ENCODE measurements at places on chromosomes 2 and 18. TPM values are rescaled to one million over a fixed set of nuclear protein-coding genes. Genes with fewer than 3 reads are reported as not detected.
A peak's percentile ranks its signal among the peaks of the same experiment; 100 is the strongest.

The SERPINB13 gene
- total RNA-seq: not detected

- H3K27me3 ChIP-seq: no peaks in the 10 kb centered on the region
- H3K27ac ChIP-seq: peak overlapping the region; percentile 69
- DNase-seq: no peak
- H3K4me1 ChIP-seq: peaks cover 16% of the 10 kb centered on the region
Observed at GRCh38 chr18:57738078-57738477, 65.0 kb downstream of the ATP8B1 start.

DNA sequence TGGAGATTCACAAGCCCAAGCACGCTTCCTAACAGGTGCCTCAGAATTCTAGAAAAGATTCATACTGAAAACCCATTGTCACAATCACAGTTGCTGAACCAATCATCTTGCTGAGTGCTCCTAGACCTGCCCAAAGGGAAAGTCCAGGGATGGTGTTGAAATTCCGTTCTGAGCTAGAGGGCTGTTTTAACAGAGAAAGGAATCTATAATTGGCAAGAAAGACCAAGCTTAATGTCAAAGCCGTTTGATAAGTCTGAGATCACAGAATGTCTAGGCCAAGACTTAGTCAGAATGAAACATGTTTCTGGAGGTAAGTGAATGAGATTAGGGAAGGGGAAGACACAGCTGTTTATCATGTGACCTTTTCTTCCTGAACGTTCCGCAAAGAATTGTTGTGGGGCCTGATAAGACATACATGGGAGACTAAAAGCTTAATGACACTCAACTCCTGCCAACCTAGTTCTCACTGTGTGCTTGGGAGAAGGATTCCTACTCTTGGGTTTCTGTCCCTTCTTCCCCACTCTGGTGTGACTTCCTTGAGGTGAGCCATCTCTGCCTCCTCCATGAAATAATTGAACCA lies 27.5 kb downstream of the PMAIP1 start:
- H3K4me3 ChIP-seq: no peak overlapping the region
- DNase-seq: no peak
- no peak overlapping the region for H3K27ac ChIP-seq

GRCh38 chr2:112004253-112004645 lies 50.8 kb upstream of the TMEM87B start:
- H3K27me3 ChIP-seq: no peaks in the 10 kb centered on the region
- H3K36me3 ChIP-seq: peaks cover 26% of the 10 kb centered on the region
- H3K4me3 ChIP-seq: no peak overlapping the region
- no peak overlapping the region for H3K27ac ChIP-seq
- no peak for DNase-seq

The LIPT1 gene
- 13.8 TPM for total RNA-seq

The ZNF804A gene
- 0.14 TPM for total RNA-seq

The KYNU gene
- total RNA-seq: 1.8 TPM

The PIGN gene
- total RNA-seq: 31.8 TPM

GRCh38 chr2:227460070-227460485 lies 11.9 kb upstream of the AGFG1 start:
- H3K36me3 ChIP-seq: no peaks in the 10 kb centered on the region
- peaks cover 10% of the 10 kb centered on the region for H3K4me1 ChIP-seq
- H3K4me3 ChIP-seq: no peak overlapping the region
- DNase-seq: no peak
- no peaks in the 10 kb centered on the region for H3K27me3 ChIP-seq
- H3K27ac ChIP-seq: no peak overlapping the region

DNA sequence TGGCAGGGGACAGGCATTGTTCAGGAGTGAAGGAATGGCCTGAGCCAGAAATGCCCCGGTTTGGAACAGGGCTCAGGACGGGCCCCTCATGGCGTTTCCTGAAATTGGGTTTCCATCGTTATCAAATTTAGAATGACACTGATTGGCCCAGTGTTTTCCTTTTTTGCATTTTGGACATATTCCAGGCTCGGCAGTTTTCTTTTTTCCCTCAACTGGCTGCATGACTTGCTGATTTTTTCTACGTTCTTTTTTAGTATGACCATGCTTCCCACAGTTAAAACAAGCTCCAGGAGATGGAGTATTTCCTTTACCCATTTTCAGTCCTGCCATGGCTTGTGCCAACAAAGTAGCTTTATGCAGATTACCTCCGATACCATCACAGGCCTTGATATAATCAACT lies 20.4 kb upstream of the LYG2 start:
- no peak for DNase-seq
- H3K27ac ChIP-seq: no peak overlapping the region
- H3K4me3 ChIP-seq: no peak overlapping the region
- no peaks in the 10 kb centered on the region for H3K4me1 ChIP-seq
- H3K36me3 ChIP-seq: no peaks in the 10 kb centered on the region

DNA sequence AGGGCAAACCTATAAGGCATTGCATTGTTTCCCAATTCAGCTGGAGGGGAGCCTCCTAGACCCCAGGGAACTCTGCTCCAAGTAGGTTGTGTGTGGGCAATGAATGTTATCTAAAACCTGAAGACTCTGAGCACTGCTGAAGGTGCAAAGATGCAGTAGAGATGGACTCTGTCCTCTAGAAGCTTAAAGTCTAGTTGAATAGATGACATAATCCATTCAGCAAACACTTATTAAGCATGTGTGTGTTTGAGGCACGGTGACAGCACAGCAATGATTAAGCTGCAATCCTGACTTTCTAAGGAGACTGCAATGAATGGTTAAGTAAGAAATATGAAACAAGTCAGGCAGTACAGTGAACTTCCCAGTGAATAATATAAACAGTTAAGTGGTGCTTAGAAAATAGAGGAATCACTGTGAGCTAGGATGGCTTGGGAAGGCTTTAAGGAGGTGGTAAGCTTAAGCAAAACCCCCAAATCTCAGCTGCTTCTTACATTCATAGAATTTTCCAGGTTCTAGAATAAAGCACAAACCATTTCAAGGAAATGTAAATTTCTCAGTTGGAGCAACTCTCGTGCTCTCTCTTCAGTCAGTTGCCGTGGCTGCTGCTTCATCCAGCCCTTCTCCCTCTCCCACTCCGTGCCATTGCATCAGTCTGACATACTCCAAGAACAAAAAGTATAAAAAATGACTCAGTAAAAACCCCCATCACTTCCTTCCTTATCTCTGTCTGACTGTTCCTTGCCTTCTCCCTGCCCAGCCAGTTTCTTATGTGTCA lies 19.1 kb downstream of the MXD1 start:
- peaks cover 23% of the 10 kb centered on the region for H3K36me3 ChIP-seq
- H3K27me3 ChIP-seq: no peaks in the 10 kb centered on the region
- peak overlapping the region; percentile 26 for H3K4me3 ChIP-seq
- DNase-seq: peak; percentile 20

- no peak overlapping the region for H3K4me3 ChIP-seq
- no peak for DNase-seq
- H3K4me1 ChIP-seq: no peaks in the 10 kb centered on the region
- H3K27ac ChIP-seq: no peak overlapping the region
- H3K36me3 ChIP-seq: no peaks in the 10 kb centered on the region
- H3K27me3 ChIP-seq: no peaks in the 10 kb centered on the region
Observed at GRCh38 chr18:8928044-8928443, 174.5 kb upstream of the NDUFV2 start.

GRCh38 chr2:106130251-106130998 lies 63.7 kb downstream of the UXS1 start:
- no peak for DNase-seq
- no peaks in the 10 kb centered on the region for H3K4me1 ChIP-seq
- no peak overlapping the region for H3K4me3 ChIP-seq
- no peaks in the 10 kb centered on the region for H3K27me3 ChIP-seq
- H3K36me3 ChIP-seq: no peaks in the 10 kb centered on the region

The TRABD2A gene
- total RNA-seq: 0.54 TPM

GRCh38 chr2:188028739-188029138 lies 262.9 kb upstream of the GULP1 start:
- H3K27ac ChIP-seq: no peak overlapping the region
- H3K4me1 ChIP-seq: no peaks in the 10 kb centered on the region
- no peaks in the 10 kb centered on the region for H3K27me3 ChIP-seq
- H3K4me3 ChIP-seq: no peak overlapping the region
- H3K36me3 ChIP-seq: no peaks in the 10 kb centered on the region

- DNase-seq: no peak
- no peak overlapping the region for H3K27ac ChIP-seq
- H3K4me1 ChIP-seq: no peaks in the 10 kb centered on the region
- H3K4me3 ChIP-seq: no peak overlapping the region
- H3K27me3 ChIP-seq: no peaks in the 10 kb centered on the region
Observed at GRCh38 chr2:65277791-65278483, 50.3 kb downstream of the ACTR2 start.

The ERMN gene
- 1.3 TPM for total RNA-seq

- no peaks in the 10 kb centered on the region for H3K36me3 ChIP-seq
- no peak overlapping the region for H3K4me3 ChIP-seq
- H3K4me1 ChIP-seq: no peaks in the 10 kb centered on the region
- H3K27ac ChIP-seq: no peak overlapping the region
- no peaks in the 10 kb centered on the region for H3K27me3 ChIP-seq
- no peak for DNase-seq
Observed at GRCh38 chr2:15973481-15974401, 33.4 kb downstream of the MYCN start.

The LCT gene
- total RNA-seq: not detected

GRCh38 chr2:239026711-239027361 lies 179.0 kb downstream of the TWIST2 start:
- no peaks in the 10 kb centered on the region for H3K27me3 ChIP-seq
- no peaks in the 10 kb centered on the region for H3K36me3 ChIP-seq
- no peak overlapping the region for H3K27ac ChIP-seq
- H3K4me1 ChIP-seq: peaks cover 21% of the 10 kb centered on the region
- no peak overlapping the region for H3K4me3 ChIP-seq
- DNase-seq: no peak

- H3K4me1 ChIP-seq: no peaks in the 10 kb centered on the region
- no peak for DNase-seq
- H3K27me3 ChIP-seq: no peaks in the 10 kb centered on the region
- H3K27ac ChIP-seq: no peak overlapping the region
- no peaks in the 10 kb centered on the region for H3K36me3 ChIP-seq
Observed at GRCh38 chr2:192059266-192059665, 135.5 kb downstream of the TMEFF2 start.

The RAB6C gene
- total RNA-seq: 0.68 TPM

The RAB10 gene
- total RNA-seq: 73.9 TPM

The NGEF gene
- 3.6 TPM for total RNA-seq

DNA sequence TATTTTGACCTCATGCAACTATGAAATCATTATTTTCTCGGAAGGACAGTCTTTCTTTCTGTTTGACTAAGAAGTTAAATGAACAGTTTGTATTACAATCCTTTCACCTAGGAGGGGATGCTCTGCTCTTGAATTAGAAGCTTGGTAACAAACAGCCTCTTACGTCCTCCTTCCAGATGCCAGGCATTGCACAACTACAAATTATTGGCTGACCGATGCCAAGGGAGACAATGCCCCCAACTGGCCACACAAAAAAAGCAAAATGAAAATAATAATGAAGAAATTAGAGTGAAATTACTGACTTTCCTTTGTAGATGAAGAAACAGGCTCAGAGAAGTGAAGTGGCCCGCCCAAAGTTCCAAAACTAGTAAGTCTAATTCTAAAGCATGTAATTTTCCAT lies 177.9 kb downstream of the CYRIA start:
- no peak overlapping the region for H3K4me3 ChIP-seq
- no peak overlapping the region for H3K27ac ChIP-seq
- H3K27me3 ChIP-seq: no peaks in the 10 kb centered on the region

DNA sequence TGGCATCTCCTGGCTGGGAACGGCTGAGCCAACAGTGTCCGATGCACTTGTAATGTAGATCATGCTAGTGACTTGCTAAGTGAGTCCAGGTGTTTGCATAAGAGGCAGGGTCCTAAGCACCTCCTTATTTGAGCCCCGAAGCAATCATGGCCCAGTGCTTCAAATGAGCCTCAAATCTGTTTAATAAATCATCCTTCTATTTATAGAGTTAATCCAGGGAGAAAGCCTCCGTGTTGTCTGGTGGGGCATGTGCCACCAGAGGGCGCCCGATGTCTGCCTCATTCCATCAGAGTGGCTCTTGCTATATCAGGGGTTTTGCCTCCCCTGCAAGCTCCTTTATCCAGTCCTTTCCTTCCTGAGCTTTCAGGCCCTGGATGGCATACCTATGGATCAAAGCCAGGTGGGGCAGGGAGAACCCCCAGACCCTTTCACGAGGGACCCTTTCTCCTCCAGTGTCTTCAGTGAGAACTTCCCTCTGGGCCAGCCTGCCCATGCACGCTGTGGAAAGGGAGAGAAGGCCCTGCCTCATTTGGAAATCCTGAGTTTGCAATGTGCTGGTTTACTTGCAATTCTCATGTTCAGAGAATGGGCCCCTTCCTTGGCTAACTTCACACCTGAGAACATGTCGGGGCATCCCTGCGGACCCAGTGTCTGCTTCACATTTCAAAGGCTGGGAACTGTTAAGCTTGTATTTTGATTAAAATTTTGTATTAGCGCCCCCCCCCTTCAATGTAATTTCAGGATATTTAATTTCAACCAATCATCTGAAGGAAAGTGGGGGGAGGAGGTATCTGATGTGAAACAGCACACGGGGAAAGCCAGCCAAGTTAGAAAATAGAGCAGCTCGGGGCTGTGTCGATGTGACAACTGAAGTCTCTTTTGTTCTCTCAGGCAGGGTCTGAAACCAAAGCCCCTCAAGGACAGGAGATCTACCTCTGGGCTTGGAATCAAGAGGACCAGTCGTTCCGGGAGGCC lies 39.7 kb downstream of the RDH14 start:
- peak; percentile 46 for DNase-seq
- H3K4me1 ChIP-seq: peaks cover 55% of the 10 kb centered on the region
- H3K27me3 ChIP-seq: no peaks in the 10 kb centered on the region
- H3K36me3 ChIP-seq: no peaks in the 10 kb centered on the region

The PJVK gene
- 1.8 TPM for total RNA-seq

DNA sequence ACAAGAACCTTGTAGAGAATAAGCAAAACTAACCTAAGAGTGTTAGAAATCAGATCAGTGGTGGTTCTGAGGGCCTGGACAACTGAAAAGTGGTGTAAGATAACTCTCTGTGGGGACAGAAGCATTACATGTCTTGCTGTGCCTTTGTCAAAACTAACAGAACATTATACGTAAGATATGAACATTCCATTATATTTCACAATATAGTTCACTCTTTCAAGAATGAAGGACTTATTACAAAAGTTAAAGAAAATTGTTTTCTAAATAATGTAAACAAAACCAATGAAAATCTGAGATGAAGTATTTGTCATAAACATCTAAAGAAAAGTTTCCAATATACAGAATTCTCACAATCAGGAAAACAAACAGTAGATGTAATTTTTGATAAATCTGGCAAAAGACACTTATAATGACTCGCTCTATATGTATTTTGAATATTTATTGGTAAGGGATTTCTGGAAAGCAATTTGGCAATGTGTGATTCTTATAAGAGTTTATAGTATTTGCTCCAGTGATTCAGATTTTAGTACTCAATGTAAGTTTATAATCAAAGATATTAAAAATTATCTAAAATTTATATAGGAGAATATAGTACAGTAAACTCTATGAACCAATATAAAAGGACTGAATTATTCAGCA lies 258.4 kb downstream of the CD226 start:
- no peak for DNase-seq
- no peak overlapping the region for H3K4me3 ChIP-seq
- H3K27me3 ChIP-seq: no peaks in the 10 kb centered on the region
- H3K27ac ChIP-seq: no peak overlapping the region
- H3K4me1 ChIP-seq: no peaks in the 10 kb centered on the region
- no peaks in the 10 kb centered on the region for H3K36me3 ChIP-seq

Data from thoracic aorta (tissue), 2 donors.